ENCODE measurements at places on chromosomes 5 and 9. TPM values are rescaled to one million over a fixed set of nuclear protein-coding genes. Genes with fewer than 3 reads are reported as not detected.

The FBP2 gene
- total RNA-seq = not detected

The INSYN2B gene
- 52.3 TPM for total RNA-seq

The IL4 gene
- not detected for total RNA-seq

The GADD45G gene
- not detected for total RNA-seq

The GABBR2 gene
- total RNA-seq = 10.3 TPM

The DNM1 gene
- 0.48 TPM for total RNA-seq

The FCN2 gene
- not detected for total RNA-seq

The NOL6 gene
- 41.2 TPM for total RNA-seq

The AMBP gene
- total RNA-seq = not detected

The TGFBI gene
- 7.6 TPM for total RNA-seq

The DBH gene
- total RNA-seq = not detected

The TTC23L gene
- 0.19 TPM for total RNA-seq

The NIM1K gene
- total RNA-seq = not detected

The C1QTNF2 gene
- 0.10 TPM for total RNA-seq

The RASEF gene
- not detected for total RNA-seq

The TNFSF8 gene
- not detected for total RNA-seq

The TRIM36 gene
- 2.2 TPM for total RNA-seq

The HDAC3 gene
- 48.6 TPM for total RNA-seq

The COL23A1 gene
- not detected for total RNA-seq

The RANBP3L gene
- not detected for total RNA-seq

The TAF1L gene
- total RNA-seq = not detected

The APBA1 gene
- 22.5 TPM for total RNA-seq

The SLC36A2 gene
- total RNA-seq = not detected

The ADAMTS19 gene
- not detected for total RNA-seq

The SGCD gene
- 0.19 TPM for total RNA-seq

The MRRF gene
- total RNA-seq = 40.8 TPM

The S1PR3 gene
- total RNA-seq = 18.9 TPM

The ASTN2 gene
- 2.0 TPM for total RNA-seq

The HACD4 gene
- total RNA-seq = 0.19 TPM

The ADAMTS6 gene
- total RNA-seq = 78.4 TPM

The GPR150 gene
- 0.33 TPM for total RNA-seq

The GFM2 gene
- 32.3 TPM for total RNA-seq

The ABLIM3 gene
- 40.5 TPM for total RNA-seq

The PCDHB9 gene
- total RNA-seq = 0.65 TPM

The UGT3A1 gene
- not detected for total RNA-seq

The DCP2 gene
- total RNA-seq = 59.6 TPM

The NKD2 gene
- total RNA-seq = 0.29 TPM

The HAVCR1 gene
- total RNA-seq = not detected

The ALDH1A1 gene
- total RNA-seq = 196 TPM

The MSX2 gene
- not detected for total RNA-seq

The NR5A1 gene
- total RNA-seq = not detected

The RAB3C gene
- 4.9 TPM for total RNA-seq

The NFIB gene
- 234 TPM for total RNA-seq

The GKAP1 gene
- 0.65 TPM for total RNA-seq

The OLFM1 gene
- total RNA-seq = 0.98 TPM

The ZBTB34 gene
- 12.8 TPM for total RNA-seq

The ANKRD20A1 gene
- total RNA-seq = 0.98 TPM

The POLR3G gene
- 14.0 TPM for total RNA-seq

The NUTM2G gene
- not detected for total RNA-seq

The SLC27A6 gene
- total RNA-seq = not detected

The SLC36A1 gene
- total RNA-seq = 5.6 TPM

The CLIC3 gene
- 0.29 TPM for total RNA-seq

The EFNA5 gene
- total RNA-seq = 30.7 TPM

The ANAPC2 gene
- 30.1 TPM for total RNA-seq

The ZFP2 gene
- total RNA-seq = 0.33 TPM

The DAB2IP gene
- 37.1 TPM for total RNA-seq

Data from vein endothelial cell (primary cell).